ENCODE measurements at places on chromosomes 7 and 10.

- no peak for DNase-seq
Measured at GRCh38 chr10:132105302-132105995, 39.7 kb downstream of the JAKMIP3 start.

DNA sequence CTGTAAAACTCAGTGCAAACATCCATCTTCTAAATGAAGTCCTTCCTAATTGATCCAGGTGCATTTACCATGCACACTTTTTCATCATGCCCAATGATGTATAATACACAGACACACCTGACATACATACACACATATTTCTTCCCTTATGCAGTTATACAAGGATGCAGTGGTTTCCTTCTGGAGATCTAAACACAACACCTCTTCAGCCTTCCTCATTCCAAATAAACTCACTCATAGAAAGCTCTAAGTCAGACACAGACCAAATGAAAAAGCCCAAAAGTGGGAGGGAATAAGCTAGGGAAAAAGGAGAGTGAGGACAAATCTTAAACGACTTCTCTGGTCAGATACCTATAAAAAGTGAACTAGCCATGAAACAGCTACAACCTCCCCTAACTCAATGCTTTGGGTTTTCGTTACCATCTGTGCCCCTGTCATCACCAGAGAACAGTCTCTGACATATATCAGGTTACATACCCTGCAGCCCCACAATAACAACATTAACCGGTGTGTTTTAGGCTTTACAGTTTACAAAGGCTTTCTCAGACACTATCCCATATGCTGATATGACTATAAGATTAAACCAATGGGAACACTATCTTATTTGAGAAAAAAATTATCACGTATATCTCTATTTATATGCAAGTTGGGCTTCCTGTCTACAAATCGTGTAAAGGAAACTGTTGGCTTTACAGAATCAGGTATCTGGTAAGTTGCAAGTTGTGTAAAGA lies 675.2 kb downstream of the PHTF2 start:
- no peak for DNase-seq

GRCh38 chr7:75878312-75878768 lies 494 bp upstream of the RHBDD2 start:
- no peak for DNase-seq

GRCh38 chr7:84697506-84697905 lies 489.4 kb downstream of the SEMA3D start:
- no peak for DNase-seq

DNA sequence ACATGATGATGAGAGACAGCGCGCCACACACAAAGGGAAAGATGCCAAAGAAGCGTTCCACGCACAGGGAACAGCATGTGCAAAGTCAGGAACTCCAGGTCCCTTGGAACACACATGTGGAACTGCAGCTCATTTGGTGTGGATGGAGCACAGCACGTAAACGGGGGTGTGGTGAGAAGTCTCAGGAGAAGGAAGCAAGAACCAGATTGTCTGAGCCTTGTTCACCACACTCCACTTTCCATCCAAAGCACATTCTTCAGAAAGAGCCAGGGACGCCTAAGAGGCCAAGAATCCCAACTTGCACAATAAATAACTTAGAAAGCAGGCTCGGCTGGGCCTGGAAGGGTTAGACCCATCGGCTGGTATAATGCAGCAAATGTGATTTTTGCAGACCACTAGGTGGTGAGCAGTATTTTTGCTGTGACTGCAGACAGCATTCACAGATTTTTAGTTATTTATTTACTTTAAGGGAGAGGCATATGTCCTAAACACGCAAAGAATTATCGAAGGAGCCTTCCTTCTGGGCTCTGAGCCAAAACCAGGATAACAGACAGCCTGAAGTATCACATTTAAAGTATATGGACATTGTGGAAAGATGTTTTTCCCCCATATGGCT lies 27.9 kb upstream of the ASCC1 start:
- peak; percentile 76 for DNase-seq

GRCh38 chr10:46285300-46285699 lies 1.5 kb upstream of the ANTXRL start:
- DNase-seq, result peak; percentile 21

DNA sequence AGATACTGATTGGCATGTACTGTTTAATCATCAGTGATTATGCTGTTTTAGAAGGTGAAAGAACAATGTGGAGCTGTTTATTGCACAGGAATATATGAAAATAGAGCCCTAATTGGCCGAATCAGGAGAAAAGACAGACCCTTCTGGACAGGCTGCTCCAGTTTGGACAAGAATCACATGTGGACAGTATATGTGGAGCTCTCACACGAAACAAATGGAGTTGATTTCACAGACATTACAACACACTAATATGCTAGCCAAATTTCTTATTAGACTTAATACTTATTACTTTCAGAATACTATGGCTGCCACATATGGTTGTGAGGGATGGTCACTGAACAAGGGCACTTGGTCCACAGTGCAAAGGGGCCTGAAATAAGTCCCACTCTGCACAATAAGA lies 15.5 kb downstream of the TWIST1 start:
- DNase-seq, result no peak

DNA sequence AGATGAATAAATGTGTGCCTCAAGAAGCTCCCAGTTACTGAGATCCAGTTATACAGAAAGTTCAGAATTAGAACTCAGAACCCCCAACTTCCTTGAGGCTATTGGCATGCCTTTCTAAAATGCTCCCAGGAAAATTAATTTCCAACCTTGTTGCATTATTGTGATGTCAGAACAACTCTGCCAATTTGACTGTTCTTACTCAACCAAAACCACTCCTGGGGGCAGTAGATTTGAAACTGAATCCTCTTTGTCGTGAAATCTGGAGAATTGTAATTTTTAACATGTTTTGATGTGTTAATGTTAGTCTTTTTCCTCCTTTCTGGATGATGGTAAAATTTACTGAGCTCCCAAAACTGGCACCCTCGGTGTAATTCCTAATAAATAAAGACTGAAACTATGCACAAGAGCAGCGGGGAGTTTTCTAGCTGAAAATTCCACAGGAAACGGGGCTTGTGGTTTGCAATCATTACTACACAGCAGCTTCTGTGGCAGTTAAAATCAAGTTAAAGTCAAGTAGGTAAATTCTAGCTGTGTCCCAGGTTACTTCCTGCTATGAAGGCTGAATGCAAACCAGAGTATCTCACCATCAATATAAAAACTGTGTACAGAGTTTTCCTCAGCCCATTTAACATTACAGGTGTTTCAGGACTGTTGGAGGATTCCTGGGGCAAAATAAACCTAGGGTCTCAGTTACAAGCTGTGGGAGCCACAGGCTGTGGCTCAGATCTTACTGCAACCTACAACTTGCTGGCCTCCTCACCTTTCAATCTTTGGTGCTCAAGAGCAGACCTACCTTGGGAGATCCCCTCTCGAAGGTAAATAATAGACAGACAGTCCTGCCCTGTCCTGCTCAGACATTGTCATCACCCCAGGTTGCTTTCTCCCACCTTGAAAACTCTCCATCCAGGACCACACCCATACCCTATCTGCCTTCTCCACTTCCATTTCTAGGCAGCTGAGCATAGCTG lies 156.3 kb upstream of the KMT2E start:
- no peak for DNase-seq

DNA sequence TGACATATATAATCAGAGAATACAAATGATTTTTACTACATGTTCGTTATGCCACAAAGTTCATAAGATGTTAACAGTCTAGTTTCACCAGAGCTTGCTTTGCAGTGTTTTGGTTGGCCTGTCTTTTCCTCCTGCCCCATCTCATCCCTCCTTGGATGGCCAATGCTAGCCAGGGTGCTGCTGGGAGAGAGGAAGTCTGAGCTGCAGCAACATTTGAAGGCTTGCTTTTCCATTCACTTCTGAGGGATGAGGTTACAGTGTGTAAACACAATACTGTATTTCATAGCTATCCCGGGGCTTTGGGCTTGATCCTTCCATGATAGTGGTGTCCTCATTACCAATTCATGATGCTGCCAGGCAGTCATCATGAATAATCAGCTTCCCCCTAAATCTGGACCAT lies 170.5 kb downstream of the RAB11FIP2 start:
- no peak for DNase-seq

GRCh38 chr7:100799037-100799896 lies 28.1 kb downstream of the EPHB4 start:
- peak; percentile 63 for DNase-seq

GRCh38 chr10:99394761-99395386 lies 35.5 kb downstream of the GOT1 start:
- no peak for DNase-seq

DNA sequence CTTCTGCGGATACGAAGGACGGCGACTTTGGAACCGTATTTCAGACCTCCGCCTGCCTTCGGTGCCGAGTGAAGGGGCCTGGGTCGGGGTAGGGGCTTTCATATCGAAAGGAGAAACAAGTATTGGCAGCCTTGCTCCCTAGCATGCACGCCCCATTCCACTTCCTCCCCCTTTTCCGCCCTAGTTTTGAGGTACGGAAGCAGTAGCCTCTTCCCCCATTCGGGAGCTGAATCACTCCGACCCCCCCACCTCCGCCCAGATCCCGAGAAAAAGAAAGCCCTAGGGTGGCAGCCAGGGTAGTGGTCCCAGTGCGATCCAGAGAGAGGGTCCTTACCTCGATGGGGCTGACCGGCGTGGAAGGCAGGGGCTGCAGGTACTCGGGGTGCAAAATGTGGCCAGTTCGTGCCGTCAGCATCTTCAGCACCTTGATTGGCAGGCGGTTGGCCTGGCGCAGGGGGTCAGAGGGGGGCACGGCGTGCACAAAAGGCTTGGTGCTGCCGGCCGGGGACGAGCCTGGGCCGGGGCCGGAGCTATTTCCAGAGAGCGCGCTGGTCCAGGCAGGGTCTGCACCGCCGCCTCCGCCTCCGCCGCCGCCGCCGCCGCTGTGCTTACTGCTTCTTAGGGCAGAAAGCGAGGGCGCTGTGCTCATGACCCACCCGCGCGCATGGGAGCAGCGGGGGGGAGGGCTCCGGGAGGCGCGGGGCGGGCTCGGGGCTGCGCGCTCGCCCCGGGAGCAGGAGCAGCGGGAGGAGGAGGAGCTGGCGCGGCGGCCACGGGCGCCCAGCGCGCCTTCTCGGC lies 594 bp downstream of the ZNF503 start:
- peak; percentile 67 for DNase-seq

- DNase-seq, result no peak
Measured at GRCh38 chr7:45865594-45866410, 7.1 kb downstream of the CCDC201 start.

GRCh38 chr7:144812379-144813283 lies 23.2 kb downstream of the TPK1 start:
- no peak for DNase-seq

DNA sequence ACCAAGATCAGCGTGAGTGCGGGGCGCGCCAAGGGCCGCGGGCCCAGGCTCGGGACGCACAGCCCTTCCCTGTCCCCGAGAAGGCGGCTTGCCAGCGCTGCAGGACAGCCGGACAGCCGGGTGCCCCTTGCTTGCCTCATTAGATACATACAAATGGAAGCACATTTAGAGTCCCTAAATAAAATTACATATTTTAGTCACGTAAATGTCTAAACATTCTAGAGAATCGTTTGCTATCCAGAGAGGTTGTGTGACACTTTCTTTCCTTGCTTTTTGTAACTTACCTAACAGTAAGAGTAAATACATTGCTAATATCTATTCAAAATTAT lies 4.8 kb downstream of the VSTM2A start:
- no peak for DNase-seq

GRCh38 chr10:54808186-54808935 lies 7.3 kb upstream of the PCDH15 start:
- DNase-seq, result no peak

GRCh38 chr7:12401538-12402364 lies 1.9 kb downstream of the VWDE start:
- DNase-seq, result no peak

- DNase-seq, result no peak
Measured at GRCh38 chr10:99461230-99461629, 30.8 kb upstream of the GOT1 start.

DNA sequence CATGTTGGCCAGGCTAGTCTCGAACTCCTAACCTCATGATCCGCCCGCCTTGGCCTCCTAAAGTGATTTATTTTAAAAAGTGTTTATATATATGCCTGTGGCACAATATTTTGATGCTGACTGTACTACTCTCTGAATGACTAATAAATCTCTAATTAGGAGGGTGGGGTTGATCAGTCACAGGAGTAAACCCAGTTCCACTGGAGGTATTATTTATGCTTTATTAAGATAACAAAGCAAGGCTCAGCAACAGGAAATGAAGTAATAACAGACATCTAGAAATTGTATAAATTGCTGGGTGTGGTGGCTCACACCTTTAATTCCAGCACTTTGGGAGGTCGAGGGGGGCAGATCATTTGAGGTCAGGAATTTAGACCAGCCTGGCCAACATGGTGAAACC lies 26.0 kb upstream of the MCU start:
- no peak for DNase-seq

GRCh38 chr10:60406182-60406581 lies 16.5 kb upstream of the ANK3 start:
- DNase-seq, result no peak
